ENCODE measurements at places on chromosomes 5 and 9.

- DNase-seq: no peak
Measured at GRCh38 chr5:4128994-4129393, 533.4 kb downstream of the IRX1 start.

- no peak for DNase-seq
Measured at GRCh38 chr5:176899946-176900779, 1.0 kb upstream of the HK3 start.

DNA sequence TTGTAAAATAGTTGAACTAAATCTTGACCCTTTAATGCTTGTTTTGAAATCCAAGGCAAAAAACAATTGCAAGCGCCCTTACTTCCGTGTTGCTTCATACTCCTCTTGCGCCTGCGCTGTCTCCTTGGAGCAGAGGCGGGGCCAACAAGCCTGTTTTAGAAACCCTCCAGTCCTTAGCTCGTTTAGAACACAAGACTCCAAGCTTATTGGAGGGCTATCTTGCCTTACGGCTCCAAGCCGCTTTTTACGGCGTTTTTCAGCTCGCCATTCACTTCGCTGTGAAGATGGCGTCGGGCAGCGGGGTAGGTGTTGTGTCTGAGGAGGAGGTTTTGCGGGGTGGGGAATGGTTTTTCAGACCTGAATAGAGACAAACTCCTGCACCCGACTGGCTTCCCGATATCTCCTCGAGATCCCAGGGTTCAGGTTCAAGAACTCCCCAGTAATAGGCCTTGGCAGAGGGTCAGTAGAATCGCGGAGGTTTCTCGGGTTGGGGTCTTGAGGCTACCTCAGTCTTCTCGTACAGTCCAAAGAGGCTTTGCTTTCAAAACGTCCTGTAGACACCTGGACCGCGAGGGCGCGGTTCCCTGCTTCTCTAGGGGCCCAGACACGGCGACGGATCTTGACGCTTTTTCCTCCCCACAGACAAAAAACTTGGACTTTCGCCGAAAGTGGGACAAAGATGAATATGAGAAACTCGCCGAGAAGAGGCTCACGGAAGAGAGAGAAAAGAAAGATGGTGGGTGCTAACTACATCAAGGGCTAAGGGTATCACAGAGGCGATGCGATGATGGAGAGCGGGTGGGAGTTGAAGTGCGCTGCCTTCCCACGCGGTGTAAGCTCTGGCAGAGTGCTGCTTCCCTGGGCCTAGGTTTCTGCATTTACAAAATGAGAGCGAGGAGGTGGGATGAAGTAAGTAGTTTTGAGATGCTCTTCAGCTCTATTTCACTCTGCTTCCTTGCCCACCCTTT is at the start of gene ZMAT2:
ZMAT2 (plus strand) TSS at position 271 of the 968 bp plus-strand sequence; CDS start at position 285, 14 bp downstream.
- DNase-seq: peak; percentile 97

DNA sequence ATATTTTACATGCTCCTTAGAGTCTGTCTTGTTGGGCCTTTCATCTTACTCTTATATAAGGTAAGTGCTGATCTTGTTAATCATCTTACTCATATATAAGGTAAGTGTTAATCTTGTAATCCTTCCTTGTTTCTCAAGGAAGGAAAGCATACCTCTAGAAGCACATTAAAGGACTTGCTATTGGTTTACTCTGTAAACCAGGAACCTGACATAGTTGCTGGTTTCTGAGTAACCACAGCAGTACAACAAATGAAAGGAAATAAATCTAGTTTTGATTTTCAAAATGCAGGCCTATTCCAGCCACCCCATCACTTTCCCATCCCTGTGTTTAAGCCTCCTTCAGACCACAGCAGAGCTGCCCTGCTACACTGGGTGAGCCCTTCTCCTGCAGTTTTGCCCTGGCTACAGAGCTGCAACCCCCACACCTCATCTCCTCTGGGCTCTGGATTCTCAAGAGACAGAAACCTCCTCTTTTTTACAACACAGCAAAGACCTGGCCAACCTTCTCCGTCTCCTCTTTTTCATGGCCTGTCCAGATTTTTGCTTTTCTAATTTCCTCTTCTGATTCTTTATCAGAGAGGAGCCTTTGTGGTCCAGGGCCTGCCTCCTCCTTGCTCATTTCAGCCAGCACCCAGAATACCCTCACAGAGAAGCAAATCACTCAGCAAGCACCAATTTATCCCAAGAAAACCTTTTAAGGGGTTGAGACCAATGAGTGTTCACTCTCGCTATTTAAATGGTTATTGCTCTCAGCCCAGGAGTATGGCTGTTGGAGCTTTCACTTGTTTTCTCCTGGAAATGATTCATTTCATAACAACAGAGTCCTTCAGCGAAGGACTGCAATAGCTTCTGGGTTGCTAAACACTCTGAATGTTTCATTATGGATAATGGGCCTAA is 103.2 kb downstream of the FSTL4 start:
- DNase-seq: no peak

DNA sequence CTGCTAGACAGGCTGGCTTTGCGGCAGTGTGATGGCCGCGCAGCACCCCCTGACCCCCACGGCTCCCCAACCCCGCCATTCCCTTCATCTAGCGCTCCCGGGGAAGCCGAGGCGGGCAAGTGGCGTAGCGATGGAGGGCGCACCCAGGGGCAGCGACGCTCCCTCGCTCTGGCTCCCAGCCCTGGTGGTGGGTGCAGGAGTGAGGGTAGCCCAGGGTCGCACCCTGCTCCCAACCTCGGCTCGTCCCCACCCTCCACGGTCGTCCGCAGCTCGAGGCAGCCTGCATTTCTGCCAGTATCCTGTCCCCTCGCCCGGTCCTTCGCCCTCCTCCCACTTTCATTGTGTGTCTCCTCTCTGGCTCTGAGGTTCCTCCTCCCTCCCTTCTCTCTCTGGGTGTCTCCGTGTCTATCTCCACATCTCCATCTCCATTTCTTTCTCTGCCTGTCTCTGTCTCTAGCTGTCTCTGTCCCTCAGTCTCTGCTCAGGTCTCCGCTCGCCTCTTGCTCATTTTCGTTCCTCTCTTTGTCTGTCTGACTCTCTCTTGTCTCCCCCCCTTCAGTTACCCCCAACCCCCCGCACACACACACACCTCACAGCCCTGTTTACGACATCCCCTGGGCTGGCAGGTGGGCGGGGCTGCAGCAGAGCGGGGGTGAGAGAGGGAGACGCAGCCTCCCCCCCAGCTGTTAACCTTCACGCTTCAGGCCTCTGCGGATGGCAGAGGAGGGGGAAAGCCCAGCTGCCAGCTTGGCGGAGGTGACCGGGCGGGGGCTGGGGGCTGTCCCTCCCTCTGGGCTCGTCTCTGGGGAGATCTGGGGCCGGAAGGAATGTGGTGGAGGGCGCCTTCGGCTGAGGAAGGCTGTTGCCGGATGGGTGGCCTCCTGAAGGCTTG is 48.7 kb upstream of the PSD2 start:
- peak; percentile 83 for DNase-seq
